ENCODE measurements at places on chromosomes 6 and 20.

DNA sequence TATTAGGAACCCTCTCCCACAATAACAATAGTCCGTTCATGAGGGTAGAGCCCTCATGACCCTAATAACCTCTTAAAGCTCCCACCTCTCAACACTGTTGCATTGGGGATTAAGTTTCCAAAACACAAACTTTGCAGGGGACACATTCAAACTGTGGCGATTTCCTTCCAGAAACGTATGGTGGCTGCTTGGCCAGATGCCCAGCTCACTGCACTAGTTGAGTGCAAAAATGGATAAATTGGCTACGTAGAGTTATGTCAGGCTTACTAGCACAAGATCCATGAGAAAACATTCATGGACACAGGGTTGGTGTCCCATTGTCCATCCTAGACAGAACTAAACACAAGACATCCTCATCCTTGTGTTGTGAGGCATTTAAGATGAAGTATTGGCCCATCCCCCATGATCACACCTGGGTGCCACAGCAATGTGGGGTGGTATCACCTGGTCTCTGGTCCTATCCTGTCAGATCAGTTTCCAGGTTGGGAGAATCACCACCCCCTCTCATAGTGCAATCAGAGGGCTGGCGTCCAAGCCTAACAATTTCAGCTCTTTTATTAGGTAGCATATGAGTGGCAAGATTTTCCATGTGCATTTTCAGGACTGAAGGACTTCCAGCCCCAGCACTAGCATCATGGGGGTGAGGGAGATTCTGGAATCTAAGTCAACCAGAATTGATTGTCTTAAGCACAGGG, 63.4 kb upstream of the ELOVL5 start:
- no peaks in the 10 kb centered on the region for H3K36me3 ChIP-seq
- H3K27ac ChIP-seq: no peak overlapping the region
- H3K4me1 ChIP-seq: no peaks in the 10 kb centered on the region
- H3K4me3 ChIP-seq: no peak overlapping the region
- no peak for DNase-seq

DNA sequence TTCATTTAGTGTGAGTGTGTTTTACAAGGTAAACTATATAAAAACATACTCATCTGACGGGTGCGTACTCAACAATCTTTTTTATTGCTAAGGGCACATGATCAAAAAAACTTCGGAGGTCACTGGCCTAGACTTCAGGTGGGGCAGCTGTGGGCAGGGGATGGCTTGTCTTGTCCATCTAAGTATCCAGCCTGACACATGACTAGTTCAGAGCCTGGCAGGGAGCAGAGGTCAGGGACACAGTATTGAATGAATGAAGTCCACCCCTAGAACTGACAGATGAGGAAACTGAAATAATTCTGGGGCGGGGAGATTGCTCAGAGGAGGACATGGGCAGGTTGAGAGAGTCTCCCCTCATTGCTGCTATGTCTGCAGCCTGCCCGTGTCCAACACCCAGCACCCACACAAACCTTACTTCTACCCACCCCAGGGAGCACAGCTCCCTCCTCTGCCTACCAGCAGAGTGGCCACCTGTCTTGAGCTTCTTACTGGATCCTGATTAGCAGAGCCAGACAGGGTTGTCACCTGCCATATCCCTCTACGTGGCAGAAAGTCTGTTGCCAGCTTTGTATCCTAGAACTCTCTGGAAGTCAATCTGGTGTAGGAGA, 48.9 kb downstream of the MRPL14 start:
- no peak overlapping the region for H3K4me3 ChIP-seq
- DNase-seq: peak; percentile 29
- H3K27me3 ChIP-seq: no peaks in the 10 kb centered on the region
- H3K27ac ChIP-seq: no peak overlapping the region
- H3K36me3 ChIP-seq: no peaks in the 10 kb centered on the region
- H3K4me1 ChIP-seq: no peaks in the 10 kb centered on the region

GRCh38 chr6:24720131-24720603, 1.2 kb upstream of the C6orf62 start:
- peak; percentile 75 for DNase-seq
- no peaks in the 10 kb centered on the region for H3K4me1 ChIP-seq
- peak overlapping the region; percentile 85 for H3K4me3 ChIP-seq
- peak overlapping the region; percentile 93 for H3K27ac ChIP-seq
- no peaks in the 10 kb centered on the region for H3K36me3 ChIP-seq

DNA sequence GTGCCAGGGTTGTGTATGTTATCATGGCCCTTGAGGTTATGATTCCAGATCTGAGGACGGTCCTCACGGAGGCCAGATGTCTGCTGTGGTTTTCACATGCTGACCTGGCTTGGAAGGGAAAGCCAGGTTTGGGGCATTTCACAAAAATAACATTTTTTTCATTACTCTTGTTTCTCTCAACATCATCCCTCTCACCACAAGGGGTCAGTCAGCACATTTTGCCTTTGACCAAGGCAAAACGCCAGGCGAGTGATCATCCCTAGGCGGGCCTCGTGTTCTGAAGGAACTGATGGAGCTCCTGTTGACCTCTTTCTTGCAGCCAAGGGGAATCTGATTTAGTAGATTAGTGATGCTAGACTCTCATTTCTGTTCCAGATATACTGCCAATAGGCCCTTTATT, 133.5 kb downstream of the TBC1D7 start:
- no peaks in the 10 kb centered on the region for H3K36me3 ChIP-seq
- H3K4me3 ChIP-seq: no peak overlapping the region
- peaks cover 10% of the 10 kb centered on the region for H3K4me1 ChIP-seq

DNA sequence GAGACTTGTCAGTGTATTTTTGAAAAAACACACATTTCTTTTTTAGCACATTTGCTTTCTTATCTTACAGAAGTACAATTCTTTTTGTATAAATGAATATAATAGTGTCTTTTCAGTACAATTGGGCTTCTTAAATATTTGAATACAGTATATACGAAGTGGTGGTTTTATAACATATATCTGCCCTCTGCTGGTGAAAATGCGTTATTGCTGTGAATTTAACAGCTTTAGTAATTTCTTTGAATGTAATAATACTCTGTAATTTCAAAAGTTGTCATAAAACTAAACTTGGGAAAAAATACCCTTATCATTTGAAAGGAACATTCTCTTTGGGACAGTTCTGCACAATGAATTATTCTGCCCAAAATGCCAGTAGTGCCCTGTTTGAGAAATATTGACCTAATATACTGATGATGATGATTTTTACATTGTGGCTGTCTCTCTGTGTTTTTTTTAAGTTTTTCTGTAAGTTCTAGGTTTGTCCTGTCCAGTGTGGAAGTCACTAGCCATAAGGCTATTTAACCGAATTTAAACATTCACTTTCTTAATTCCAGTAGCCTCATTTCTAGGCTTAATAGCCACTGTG, 19.0 kb downstream of the SMAP1 start:
- H3K4me3 ChIP-seq: no peak overlapping the region
- peaks cover 2% of the 10 kb centered on the region for H3K4me1 ChIP-seq
- DNase-seq: no peak
- H3K27me3 ChIP-seq: no peaks in the 10 kb centered on the region
- H3K36me3 ChIP-seq: no peaks in the 10 kb centered on the region

- H3K27ac ChIP-seq: peak overlapping the region; percentile 60
- H3K4me3 ChIP-seq: no peak overlapping the region
- no peaks in the 10 kb centered on the region for H3K27me3 ChIP-seq
- no peaks in the 10 kb centered on the region for H3K36me3 ChIP-seq
Measured at GRCh38 chr6:52503851-52504781, 72.7 kb downstream of the TRAM2 start.

- no peak for DNase-seq
- no peaks in the 10 kb centered on the region for H3K36me3 ChIP-seq
- no peaks in the 10 kb centered on the region for H3K27me3 ChIP-seq
- no peak overlapping the region for H3K27ac ChIP-seq
- no peaks in the 10 kb centered on the region for H3K4me1 ChIP-seq
Measured at GRCh38 chr20:16846006-16846405, 97.8 kb downstream of the OTOR start.

DNA sequence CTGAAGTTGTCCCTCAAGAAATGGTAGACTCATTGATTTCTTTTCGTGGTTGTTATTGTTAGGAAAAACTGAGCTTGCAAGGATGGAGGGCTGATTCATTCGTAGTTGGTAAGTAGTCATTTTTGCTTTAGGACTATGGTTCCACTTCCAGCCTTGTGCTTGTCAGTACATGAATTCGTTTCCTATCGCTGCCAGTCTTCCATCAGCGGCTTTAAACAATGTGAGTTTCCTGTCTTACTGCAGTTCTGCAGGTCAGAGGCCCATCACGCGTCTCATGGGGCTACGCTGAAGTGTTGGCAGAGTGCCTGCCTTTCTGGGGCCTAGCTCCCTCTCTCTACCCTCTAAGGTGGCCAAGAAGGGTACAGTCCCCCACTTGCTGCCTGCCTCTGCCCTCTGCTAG, 11.4 kb upstream of the MDFI start:
- H3K27ac ChIP-seq: no peak overlapping the region
- H3K36me3 ChIP-seq: no peaks in the 10 kb centered on the region
- no peaks in the 10 kb centered on the region for H3K4me1 ChIP-seq

- H3K4me1 ChIP-seq: no peaks in the 10 kb centered on the region
- no peaks in the 10 kb centered on the region for H3K36me3 ChIP-seq
- no peak for DNase-seq
- no peaks in the 10 kb centered on the region for H3K27me3 ChIP-seq
Measured at GRCh38 chr6:166836785-166837718, 119.3 kb downstream of the RNASET2 start.

DNA sequence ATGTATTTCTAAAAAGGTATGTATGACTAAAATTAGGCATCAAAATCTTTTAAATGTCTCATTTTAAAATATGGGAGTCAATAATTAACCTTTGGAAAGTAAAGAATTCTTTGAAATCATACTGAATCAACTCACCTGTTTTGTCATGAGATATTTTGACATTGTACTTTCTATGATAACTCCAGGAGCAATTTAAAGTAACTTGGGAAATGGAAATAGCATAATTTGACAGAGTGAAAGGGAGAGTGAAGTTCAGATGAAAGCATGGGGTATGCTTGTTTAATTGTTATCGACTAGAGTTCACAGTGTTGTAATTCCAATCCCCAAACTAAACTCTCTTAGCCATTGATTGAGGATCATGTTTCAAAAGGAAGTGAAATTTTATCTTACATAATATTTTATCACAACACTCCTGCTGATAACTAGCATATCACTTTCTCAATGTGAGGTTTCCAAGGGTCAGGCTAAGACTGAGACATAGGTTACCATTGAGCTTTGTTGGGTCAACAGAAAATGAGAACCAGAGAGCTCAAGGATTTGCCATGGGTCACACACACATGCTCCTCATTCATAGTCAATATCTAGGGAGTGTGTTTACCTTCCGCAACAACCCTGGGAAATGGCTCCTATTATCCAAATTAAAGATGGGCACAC, 2.3 kb downstream of the GSTA1 start:
- no peaks in the 10 kb centered on the region for H3K36me3 ChIP-seq
- no peaks in the 10 kb centered on the region for H3K4me1 ChIP-seq
- no peak for DNase-seq
- no peak overlapping the region for H3K27ac ChIP-seq

GRCh38 chr6:132713352-132714134, at the start of gene VNN1:
TSS of gene VNN1 (minus strand) at chr6:132714055. CDS start at chr6:132714035, 20 bp downstream.
- H3K4me3 ChIP-seq: no peak within 1 kb of the TSS
- no peaks in the 10 kb centered on the region for H3K27me3 ChIP-seq
- no peaks in the 10 kb centered on the region for H3K4me1 ChIP-seq
- H3K27ac ChIP-seq: no peak within 1 kb of the TSS
- H3K36me3 ChIP-seq: no peaks in the 10 kb centered on the region

DNA sequence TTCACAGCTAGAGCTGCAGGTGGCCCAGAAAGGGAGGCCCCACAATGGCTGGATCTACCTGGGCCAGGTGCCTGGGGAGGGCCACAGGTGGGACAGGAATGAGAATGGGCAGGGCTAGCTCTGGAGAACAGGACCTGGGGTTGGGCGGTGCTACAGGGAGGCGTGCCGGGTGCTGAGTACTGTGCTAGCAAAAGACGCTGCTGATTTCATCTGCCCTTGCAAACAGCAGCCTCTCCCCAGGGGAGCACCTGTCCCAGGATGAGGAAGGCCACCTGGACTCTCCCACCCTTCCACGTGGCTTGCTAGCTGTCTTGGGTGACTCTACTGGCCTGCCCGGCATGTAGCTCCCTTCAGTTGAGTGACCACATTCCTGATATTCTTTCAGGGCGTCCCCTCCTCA, 6.6 kb upstream of the YTHDF1 start:
- DNase-seq: no peak
- H3K4me3 ChIP-seq: no peak overlapping the region
- H3K36me3 ChIP-seq: no peaks in the 10 kb centered on the region
- no peaks in the 10 kb centered on the region for H3K27me3 ChIP-seq

DNA sequence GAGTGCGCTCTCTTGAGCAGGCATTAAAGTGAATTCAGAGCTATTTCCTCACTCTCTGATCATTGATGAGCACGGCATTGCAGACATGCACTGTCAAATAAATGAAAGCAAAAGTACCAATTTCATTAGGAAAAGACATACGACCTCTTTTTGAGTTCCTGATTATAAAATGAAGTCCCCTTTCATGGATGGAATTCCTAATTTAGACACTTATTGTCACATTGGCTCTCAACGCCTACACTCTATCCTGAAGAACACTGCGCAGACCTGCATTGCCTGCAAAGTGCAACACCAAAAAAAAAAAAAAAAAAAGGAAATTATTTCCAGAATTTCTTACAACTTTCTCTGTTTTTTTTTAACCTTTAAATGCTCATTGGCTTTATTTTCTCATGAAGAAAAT, 1.6 kb downstream of the ADGRB3 start:
- no peak overlapping the region for H3K4me3 ChIP-seq
- no peak for DNase-seq
- no peaks in the 10 kb centered on the region for H3K4me1 ChIP-seq
- H3K27ac ChIP-seq: no peak overlapping the region
- no peaks in the 10 kb centered on the region for H3K36me3 ChIP-seq

DNA sequence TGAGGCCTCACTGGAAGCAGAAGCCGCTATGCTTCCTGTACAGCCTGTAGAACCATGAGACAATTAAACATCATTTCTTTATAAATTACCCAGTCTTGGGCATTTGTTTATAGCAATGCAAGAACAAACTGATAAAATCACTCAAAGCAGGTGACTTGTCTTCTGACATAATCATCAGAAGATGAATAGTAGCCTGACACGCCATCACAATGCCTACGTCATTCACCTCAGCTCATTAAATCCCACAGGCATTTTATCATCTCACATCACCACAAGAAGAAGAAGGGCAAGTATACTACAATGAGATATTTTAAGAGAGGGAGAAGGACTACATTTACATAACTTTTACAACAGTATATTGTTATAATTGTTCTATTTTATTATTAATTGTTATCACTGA, 3.1 kb upstream of the CAP2 start:
- no peak overlapping the region for H3K4me3 ChIP-seq
- no peak overlapping the region for H3K27ac ChIP-seq
- H3K27me3 ChIP-seq: no peaks in the 10 kb centered on the region

DNA sequence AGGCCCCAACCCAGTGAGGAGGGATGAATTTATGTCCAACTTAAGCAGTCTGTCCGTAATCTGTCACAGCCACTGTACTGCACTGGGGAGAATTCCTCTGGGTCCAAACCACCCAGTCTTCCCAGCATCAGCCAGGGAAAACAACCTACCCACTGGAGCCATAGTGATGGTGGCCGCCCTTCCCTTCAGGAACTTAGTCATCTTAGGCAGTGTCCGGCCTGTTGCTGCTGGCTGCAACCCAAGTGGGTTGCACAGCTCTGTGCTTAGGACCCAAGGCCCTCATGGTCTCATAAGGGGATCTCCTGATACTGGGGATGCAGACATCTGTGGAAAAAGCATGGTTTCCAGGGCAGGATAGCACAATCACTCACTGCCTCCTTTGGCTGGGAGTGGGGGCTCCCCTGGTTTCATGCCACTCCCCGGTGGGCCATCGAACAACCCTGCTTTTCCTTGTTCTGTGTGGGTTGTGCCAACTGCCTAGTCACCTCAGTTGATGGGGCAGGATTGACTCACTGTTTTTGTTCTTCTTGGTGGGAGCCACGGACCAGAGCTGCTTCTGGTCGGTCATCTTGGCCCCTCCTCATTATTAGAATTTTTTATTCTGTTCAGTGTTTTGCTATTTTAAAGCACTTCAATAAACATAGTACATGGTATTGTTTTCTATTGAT, 591.9 kb downstream of the DOK5 start:
- no peak overlapping the region for H3K27ac ChIP-seq
- DNase-seq: no peak
- no peaks in the 10 kb centered on the region for H3K4me1 ChIP-seq
- H3K27me3 ChIP-seq: no peaks in the 10 kb centered on the region

All from aorta (tissue), 5 donors.